ENCODE measurements at places on chromosomes 13 and 19.
A peak's percentile ranks its signal among the peaks of the same experiment; 100 is the strongest.

DNA sequence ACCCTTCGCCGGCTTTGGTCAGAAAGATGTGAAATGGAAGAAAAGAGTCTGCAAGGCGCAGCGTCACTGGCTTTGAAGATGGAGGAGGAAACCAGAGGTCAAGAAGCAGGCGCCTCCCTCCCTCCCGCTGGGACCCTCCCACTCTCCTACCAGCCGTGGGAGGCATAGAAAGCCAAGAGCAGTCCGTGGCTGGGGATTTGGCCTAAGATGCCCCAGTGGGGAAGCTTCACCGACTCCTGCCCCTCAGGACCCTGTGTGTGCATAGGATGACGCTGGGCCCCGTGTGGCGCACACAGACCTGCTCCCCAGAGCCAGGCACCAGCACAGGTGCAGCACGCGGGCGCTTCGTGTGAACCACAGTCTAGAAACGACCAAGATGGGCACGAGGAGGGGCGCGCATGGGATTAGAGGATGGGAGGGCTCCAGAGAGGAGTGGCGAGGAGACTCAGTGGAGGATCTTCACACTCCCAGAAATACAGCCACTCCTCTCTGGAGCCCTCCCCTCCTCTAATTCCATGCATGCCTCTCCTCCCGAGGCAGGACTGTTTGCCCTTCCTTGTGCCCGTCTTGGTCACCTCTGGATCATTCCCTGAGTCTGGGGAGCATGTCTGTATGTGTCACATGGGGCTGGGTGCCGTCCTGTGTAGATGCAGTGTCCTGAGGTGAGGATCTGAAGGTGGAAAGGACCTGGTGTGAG is 194.3 kb downstream of the TEX29 start:
- no peak for DNase-seq

DNA sequence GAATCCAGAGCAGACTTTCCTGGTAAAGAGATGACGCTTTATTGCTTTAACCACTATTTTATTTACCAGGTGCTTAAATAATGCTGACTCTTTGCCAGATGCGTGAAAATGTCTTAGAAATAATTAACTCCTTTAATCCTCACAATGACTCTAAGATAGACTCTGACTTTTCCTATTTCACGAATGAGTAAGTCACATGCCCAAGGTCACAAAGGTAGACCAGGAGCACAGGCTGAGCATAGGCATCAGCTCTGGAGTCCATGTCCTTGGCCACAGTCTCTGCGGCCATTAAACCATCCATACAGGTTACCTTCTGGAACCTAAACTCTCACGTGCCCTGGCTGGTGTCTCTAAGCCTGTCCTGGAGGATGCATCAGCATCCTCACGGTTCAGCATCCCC is 87.3 kb downstream of the ERCC5 start:
- no peak for DNase-seq

- DNase-seq = no peak
These were observed 2412.4 kb downstream of the PCDH9 start for GRCh38 chr13:64817691-64818090.

- DNase-seq = peak; percentile 90
These were observed at the start of gene CEBPA for GRCh38 chr19:33302175-33302973. Gene CEBPA, minus strand, starts transcription at chr19:33302534. Its CDS starts 120 bp downstream, at chr19:33302414.

- DNase-seq = no peak
These were observed 1.9 kb downstream of the MKNK2 start for GRCh38 chr19:2048959-2049740.

DNA sequence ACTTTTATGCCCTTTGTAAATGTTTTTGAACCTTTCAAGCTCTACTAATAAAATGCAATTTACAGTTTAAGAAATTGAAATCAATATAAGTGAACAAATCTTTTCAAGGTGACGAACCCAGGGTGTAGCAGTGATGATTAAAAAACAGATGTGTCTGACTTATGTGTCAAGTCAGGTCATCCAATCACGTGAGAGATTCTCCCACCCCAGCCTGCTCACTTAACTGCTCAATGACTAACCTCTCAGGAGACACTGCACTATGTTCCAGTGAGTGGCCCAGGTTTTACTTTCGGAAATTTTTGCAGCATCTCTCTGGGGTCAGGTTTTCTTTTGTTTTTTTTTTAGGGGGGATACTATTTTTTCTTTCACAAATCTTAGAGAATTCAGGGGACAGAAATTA is 60.7 kb downstream of the ZNF429 start:
- no peak for DNase-seq

DNA sequence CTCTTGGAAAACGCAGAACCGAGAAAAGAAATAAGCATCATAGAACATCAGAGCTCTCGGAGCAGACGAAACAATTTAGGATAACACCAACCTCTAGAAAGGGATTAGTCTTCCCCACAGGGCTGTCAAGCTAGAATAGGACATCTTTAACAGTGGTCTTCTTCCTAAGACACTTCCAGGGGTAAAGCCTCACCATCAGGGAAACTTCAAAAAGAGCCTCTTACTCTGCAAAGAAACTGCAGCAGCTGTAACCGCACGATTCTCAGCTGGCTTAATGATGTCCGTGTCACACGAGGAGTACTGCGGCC is 642 bp downstream of the ZNF571 start:
- no peak for DNase-seq

DNA sequence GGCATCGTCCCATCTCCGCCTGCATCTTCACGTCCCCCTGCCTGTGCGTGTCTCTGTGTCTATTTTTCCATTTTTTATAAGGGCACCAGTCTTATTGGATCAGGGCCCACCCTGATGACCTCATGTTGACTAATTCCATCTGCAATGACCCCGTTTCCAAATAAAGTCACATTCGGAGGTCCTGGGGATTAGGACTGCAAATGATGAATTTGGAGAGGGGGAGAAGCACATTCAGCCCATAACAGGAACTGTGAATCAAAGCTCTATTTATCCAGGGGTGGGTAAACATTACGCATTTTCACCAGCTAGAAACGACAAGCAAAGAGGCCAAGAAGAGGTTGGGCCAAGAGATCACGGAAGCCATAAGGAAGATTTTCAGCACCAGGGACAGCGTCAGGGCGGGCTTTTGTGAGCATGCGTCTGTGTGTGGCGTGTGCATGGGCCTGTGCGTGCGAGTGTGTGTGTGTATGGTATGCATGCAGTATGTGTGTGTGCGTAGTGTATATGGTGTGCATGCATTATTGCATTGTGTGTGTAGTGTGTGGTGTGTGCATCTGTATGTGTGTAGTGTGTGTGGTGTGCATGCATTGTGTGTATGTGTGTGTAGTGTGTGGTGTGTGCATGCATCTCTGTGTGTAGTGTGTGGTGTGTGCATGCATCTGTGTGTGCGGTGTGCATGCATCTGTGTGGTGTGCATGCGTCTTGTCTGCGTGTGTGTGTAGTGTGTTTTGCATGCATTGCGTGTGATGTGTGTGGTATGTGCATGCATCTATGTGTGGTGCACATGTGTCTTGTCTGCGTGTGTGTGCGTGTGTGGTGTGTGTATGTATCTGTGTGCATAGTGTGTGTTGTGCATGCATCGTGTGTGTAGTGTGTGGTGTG is 19.6 kb downstream of the CELF5 start:
- DNase-seq = peak; percentile 87

DNA sequence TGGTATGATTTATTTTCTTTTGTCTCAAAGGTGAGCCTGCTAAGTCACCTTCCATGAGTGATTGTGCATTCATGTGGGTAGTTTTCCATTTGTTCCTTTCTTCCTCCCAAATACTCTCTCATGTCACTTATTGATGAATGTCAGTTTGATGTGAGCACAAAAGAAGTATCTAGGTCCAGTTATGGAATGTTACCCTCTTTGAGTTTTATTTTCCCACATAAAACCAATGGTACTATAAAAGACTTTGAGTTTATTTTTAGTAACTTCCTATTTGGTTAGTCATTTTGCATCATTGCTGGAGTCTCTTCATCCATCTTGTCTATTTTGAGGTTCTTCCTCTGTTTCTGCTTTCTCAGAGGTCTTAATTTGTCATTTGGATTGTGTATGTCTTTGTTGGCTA is 321.3 kb downstream of the GPC6 start:
- no peak for DNase-seq

GRCh38 chr19:55624109-55625003 is at the start of gene ZNF784:
Gene ZNF784, minus strand, starts transcription at chr19:55624566. Its CDS starts 5 bp downstream, at chr19:55624561.
- peak; percentile 98 for DNase-seq

GRCh38 chr19:53123400-53123799 is 9.3 kb downstream of the ZNF415 start:
- DNase-seq = no peak

DNA sequence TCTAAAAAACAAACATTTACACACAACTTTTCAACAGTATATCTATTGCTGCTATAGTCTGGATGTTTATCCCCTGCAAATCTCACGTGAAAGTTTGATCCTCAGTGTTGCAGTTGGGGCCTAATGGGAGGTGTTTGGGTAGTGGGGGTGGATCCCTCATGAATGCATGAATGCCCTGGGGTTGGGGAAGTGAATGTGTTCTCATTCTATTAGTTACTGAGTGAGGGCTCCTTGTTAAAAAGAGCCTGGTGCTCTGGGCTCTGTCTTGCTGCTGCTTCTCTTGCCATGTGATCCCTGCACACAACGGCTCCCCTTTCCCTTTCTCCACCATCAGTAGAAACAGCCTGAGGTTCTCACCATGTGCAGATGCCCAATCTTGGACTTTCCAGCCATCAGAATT is 242.7 kb upstream of the HTR2A start:
- DNase-seq = no peak

DNA sequence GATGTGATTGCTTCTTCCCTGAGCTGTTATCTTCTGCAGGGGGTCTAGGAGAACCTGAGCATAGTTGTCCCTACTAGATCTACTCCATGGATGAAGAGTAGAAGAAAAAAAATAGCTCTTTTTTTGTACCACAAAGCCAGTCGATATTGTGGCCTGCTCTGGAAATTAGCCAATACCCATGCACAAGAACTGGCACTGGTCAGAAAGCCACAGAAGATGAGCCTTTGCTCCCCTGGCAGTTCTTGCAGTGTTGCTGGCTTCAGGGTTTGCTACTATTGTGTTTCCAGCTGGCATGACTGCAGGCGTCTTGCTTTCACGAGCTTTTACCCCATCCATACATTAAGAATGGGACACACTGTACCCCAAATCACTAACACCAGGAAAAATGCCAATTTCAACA is 547.7 kb upstream of the KLF12 start:
- DNase-seq = no peak

- DNase-seq = no peak
These were observed 50.0 kb downstream of the FRY start for GRCh38 chr13:32081591-32081990.

DNA sequence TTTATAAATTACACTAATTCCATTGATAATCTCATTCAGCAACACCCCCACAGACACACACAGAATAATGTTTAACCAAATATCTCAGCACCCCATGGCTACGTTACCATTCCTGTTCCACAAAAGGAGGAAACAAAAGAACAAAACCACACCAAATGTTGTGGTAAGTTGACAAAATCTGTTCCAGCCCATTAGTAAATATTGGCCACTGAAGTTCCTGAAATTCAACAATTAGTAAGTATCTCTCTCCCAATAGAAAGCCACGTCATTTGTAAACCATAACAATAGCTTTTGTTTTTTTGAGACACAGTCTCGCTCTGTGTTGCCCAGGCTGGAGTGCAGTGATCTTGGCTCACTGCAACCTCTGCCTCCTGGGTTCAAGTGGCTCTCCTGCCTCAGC is 2.3 kb upstream of the FCAR start:
- DNase-seq = no peak

- no peak for DNase-seq
These were observed 2.1 kb downstream of the MAST1 start for GRCh38 chr19:12840091-12841079.

GRCh38 chr13:37701972-37702371 is 103.4 kb upstream of the POSTN start:
- no peak for DNase-seq

GRCh38 chr19:55284405-55285058 is 735 bp downstream of the BRSK1 start:
- no peak for DNase-seq

GRCh38 chr19:9808855-9809824 is 9.7 kb downstream of the FBXL12 start:
- DNase-seq = no peak

GRCh38 chr19:29606420-29606747 is 301 bp downstream of the POP4 start:
- DNase-seq = no peak

GRCh38 chr19:15122331-15123030 is 15.3 kb downstream of the SYDE1 start:
- DNase-seq = no peak

DNA sequence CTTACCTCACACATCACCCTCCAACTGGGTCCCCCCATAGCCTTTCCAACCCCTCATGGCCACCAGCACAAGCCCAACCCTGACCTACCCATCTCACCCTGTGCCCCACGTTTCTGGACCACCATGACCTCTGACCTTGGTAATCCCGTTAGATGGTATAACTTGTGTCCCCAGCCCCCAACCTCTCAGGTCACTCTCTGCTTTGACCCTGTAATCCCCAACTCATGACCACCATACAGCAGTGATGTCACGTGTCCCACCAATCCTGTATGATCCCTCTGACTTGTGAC is 8.5 kb downstream of the KLC3 start:
- no peak for DNase-seq

DNA sequence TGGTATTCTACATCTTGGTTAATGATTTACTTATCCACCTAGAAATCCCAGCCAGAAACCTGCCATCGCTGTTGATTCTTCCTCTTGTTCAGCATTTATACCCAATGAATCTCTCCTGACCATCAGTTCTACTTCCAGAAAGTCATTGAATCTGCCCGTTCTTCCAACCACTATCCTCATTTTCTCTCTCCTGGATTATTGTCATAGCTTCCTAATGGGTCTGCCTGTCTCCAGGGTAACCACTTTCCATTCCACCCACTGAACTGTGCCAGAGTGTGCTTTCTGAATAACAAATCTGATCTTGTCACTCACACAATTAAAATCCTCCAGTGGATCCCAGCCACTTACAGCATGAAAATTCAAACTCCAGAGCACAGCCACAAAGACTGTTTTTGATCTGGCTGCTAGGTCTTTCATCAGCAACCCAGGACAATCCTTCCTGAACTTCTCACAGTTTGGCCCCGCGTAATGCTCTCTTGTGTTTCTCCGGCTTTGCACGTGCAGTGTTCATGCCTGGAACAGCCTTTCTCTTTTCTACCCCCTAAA is 330.6 kb downstream of the SPRY2 start:
- DNase-seq = no peak

DNA sequence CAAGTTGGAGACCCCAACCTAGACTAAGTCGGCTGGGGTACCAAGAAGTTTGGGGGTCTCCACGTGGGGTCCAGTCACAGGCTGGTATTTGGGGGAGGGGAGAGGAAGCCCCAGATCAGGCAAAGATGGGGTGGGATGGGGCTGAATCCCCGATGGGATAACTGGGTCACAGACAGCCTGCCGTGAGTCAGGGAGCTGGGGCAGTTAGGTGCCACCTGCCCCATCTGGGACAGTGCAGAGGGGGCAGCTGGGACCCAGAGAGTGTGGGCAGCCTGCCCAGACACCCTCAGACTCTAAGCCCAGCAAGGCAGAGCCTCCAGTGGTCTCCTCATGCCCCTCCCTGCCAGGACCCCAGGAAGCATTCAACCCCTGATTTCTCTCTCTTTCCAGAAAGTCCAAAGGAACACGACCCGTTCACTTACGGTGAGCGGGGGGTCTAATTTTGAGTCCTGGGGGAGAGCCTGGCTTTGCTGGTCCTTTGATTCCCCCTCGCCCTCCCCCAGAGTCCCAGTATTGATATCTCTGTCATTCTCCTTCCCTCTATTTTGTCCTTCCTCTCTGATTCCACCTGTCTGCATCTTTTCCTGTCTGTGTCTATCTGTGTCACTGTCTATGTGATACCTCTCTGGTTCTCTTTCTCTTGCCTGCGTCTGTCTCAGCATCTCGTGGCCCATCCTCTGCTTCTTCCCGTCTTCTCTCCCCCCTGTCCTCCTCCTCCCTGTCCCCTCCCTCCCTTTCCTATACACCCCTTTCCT is 1.8 kb downstream of the FXYD1 start:
- no peak for DNase-seq

Data from hematopoietic multipotent progenitor cell (in vitro differentiated cells).